ENCODE measurements at places on chromosomes 2 and 18.

DNA sequence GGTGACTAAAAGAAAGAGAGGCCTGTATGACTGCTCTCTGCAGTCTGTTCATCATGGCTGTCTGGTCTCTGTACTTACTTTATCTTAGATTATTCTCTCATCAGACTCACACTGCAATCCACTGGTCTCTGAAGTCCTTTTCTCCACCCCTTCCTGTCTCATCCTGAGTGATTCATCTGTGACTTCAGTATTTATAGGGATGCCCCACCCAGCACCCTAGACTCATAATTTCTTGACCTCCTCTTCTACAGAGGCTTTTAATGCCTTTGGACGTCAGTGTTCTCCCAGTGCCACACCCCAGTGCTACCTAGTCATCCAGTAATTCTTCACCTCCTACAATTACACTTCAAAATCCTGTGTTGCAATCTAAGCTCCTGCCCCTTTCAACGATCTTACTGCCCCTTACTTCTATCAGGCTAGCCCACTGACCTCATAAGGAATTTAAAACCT is 14.9 kb upstream of the ITPRID2 start:
- no peak for DNase-seq

- no peak for DNase-seq
Observed at GRCh38 chr2:207184768-207185167, 19.0 kb upstream of the KLF7 start.

DNA sequence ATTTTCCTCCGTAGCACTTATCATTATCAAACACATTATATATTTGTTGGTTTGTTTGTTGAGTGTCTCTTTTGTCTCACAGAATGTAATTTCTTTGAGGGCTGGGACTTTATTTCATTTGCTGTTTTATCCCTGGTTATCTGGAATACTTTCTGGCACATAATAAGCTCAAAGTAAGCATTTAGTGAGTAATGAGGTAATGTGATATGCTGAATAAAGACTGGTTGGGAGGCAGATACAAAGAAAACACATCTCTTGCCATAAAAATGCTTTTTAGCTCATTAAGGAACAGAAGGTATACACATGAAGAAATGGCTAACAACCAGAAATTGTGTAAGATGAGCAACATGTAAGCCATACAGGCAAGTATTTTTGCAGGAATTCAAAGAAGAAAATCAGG is 1411.8 kb downstream of the LRP1B start:
- no peak for DNase-seq

DNA sequence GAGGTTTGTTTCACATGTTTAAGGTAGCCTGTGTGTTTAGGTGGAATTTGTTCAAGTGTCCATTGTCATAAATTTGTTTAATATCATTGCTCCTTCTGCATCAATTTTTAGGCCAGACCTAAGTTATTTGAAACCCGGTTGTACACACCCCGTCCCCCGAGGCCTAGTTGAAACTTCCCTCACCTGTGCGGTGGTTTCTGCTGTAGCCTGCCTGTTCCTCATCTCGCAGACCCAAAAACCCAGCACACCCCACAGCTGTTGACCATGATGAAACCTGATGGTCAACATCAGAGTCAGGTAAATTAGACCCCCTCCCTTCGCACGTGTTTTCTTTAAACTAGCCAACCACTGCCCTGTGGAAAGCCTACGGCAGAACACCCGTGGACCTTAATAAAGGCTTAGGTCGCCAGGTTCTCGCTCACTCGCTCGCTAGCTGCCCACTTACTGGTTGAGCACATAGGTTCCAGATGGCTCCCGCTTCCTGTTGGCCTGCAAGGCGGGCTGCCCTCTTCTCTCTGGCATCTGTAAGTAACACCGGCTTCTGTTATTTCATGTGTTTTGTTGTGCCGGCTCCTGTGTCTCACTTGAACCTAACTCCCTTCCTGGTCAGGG is 64.4 kb downstream of the EML6 start:
- no peak for DNase-seq

GRCh38 chr2:86464652-86465051 is 23.5 kb downstream of the KDM3A start:
- DNase-seq: no peak

GRCh38 chr2:152743002-152743401 is 24.6 kb downstream of the ARL6IP6 start:
- DNase-seq: no peak

DNA sequence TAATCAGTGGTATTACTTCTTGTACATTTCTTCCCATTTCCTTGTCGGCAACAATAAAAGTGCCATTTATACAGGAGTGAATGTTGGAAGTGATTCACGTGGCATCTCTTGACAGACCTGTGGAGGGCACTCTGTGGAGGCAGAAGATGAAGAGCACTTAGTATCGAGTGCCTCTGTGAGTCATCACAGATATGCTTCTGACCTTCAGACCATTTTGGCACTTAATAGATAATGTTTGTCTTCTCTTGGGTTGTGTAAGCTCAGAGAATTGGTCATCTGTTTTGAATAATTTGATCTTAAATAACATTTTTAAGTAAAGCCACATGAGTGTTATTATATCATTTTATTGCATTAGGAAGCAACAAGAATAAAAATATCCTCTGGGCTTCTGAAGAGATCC is 305.5 kb downstream of the PTPRM start:
- no peak for DNase-seq

DNA sequence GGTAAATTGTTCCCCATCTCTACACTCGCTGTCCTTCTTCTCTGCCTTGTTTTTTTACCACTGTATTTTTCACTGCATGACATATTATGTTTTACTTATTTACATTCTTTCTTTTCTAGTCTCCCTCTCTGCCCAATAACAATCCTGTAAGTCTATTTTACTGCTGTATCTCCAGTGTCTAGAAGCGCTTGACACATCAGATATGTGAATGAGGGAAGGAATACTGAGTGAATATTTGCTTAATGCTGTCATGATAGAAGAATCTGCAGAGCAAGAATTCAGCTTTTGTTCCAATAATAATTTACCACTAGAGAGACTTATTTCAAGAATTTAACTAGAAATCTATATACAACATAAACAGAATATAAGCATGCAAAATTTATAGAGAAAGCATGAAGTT is 99.5 kb downstream of the GALNT13 start:
- DNase-seq: no peak

GRCh38 chr2:122007126-122007525 is 251.7 kb downstream of the TSN start:
- DNase-seq: no peak

DNA sequence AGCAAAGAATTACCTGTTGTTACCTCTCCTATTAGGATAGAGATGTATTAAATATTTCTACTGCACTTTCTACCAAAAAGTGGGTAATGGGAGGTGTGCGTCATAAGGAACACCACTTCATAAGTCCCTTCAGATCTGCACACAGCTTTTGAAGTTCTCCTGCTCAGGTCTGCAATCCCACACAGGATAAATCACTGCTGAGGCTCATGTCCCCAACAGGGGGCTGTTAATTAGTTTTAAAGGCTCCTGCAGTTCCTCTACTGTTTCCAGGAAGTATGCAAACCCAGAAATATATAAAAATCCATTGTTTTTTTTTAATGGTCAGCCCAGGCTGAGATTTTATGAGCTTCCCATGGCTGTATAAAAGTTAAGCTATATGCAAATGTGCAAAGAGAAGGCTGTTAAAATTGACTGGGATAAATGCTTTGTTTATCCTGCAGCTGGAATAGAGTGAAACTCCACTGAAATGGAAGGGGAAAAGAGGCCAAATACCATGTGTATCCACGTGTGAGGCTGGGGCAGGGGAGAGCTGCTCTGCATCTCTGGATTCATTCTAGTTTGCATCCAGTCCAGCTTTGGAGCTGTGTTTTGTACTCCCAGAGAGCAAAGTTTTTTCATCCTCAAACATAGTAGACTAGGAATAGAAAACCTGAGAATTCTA is 903.7 kb downstream of the TDRD15 start:
- no peak for DNase-seq

DNA sequence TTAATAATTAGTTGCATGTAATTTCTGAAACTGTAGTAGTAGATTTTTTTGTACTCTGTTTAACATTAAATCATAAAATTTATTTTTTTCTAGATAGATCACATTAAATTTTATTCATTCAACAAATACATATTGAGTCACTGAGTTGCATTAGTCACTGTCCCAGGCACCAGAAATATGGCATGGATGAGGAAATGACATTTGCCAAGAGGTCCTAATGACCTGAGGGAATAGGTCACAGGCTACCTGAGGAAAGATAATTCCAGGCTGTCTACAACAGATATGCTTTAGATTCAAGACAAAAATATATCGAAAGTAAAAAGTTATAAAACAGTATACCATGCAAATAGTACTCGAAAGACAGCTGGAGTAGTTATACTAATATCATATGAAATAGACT is 852.4 kb upstream of the ACVR2A start:
- DNase-seq: no peak

GRCh38 chr2:188798159-188798558 is 176.0 kb upstream of the COL3A1 start:
- no peak for DNase-seq

DNA sequence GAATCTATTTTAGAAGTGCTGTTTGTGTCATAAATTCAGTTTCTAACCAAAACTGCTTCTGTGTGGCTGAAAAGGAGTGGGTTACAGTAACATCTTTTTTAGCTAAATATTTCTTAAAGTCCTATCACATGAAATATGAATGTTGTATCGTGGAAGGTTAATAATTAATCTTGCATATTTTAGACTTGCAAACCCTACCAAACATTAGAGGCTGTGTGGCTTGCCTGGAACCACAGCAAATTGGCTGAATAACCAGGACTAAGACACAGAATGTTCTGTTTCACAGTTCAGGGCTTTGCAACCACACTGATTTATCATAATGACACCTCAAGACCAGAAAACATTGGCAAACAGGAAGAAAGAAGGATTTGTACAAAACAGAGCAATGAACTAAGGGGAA is 208.9 kb upstream of the CNTNAP5 start:
- DNase-seq: no peak

- DNase-seq: no peak
Observed at GRCh38 chr2:196137271-196137670, 34.1 kb downstream of the STK17B start.

DNA sequence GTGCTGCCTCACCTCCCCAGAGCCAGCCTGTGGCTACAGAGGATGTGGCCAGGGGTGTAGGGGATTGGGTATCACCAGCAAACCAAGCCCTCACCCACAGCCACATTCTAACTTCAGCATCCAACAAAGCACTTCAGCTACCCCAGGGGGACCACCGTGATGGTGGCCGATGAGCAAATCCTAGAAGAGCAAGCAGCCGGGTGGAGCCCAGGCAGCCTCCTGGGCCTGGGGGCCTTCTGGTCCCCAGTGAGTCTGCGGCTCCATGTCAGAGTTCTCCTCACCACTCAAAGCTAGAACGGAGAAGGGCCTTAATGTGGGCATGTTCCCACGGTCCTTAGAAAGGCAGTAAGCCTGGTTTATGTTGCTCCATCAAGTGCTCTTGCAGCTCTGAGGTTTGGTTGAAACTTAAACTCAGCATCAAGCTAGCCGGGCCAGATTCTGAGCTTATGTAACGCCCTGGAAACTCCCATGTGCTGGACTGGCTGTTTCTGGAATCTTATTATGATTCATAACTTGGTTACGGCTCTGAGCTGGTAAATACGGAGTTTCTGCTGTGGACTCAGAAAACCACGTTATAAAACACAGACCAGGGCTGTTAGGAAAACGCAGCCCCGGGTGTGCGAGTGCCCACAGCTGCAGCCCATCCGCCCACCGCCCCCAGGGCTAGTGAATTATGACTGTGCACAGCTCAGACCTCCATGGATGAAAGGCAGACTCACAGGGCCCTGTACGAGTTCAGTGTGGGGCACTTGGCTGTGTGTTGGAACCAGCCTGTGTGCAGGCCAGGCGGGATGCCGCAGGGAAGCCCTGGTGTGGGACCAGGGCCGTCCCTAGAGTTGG is 99.8 kb downstream of the SEPTIN10 start:
- no peak for DNase-seq

GRCh38 chr2:226687641-226688253 is 111.9 kb downstream of the IRS1 start:
- no peak for DNase-seq

DNA sequence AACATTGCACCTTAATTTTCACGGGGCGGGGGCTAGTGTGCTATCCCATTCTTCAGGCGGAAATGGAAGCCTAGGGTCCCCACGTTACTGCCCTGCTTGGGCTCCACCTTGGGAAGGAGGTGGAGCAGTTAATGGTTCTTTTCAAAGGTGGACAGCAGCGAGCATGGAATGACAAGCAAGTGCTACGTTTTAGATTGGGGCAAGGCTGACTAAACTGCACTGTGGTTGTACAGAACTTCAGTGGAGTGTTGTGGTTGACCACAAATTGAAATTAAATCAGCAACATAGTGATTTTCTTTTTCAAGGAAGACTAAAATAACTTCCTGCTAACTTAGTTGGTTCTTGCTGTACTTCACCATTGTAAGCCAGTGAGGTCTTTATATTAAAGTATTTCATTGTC is 47.0 kb downstream of the CHRNA1 start:
- DNase-seq: no peak

- DNase-seq: no peak
Observed at GRCh38 chr2:156065912-156066311, 266.6 kb downstream of the NR4A2 start.

DNA sequence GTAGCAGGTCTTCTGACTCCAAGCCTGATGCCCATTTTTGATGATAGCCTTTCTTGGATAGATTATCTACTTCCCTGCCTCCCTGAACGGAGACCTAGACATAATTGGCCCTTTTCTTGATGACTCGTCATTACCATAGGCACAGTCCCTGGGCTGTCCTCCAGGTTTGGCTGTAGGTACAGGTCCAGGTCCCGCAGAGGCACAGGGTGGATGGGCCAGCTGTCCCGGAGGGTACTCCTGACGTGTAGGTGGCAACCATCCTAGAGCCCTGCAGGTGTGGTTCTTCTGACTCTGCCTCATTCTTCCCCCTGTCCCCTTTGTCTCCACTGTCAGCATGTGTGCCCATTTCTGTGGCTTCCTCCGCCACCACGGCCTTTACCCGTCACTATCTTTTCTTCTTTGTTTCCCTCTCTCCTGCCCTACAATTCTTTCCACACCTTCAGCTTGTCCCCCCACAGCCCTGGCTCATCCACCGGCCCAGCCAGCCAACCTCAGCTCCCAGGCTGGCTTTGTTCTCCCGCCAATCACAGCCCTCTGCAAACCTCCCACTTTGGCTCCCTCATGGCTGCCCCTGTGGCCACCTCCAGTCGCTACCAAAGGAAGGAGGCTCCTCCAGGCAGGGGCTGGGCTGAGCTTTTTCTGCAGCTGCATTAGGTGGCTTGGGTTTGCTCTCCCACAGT is 102.8 kb downstream of the SMAD7 start:
- no peak for DNase-seq

DNA sequence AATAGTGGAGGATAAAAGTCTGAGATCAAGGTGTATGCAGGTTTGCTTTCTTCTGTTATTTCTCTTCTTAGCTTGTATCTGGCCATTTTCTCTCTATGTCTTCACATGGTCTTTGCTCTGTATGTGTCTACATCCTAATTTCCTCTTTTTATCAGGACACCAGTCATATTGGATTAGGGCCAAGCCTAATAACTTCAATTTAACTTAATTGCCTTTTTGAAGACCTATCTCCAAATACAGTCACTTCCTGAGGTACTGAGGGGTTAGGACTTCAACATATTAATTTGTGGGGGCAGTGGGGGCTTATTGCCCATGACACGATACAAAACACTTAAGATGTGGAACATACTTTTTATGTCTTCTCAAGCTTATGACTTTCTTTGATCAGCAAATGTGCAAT is 632.9 kb upstream of the CELF4 start:
- DNase-seq: no peak

- no peak for DNase-seq
Observed at GRCh38 chr2:8608411-8608954, 73.4 kb upstream of the ID2 start.
